ENCODE measurements at places on chromosomes 1 and 21. TPM values are rescaled to one million over a fixed set of nuclear protein-coding genes. Genes with fewer than 3 reads are reported as not detected.
A peak's percentile ranks its signal among the peaks of the same experiment; 100 is the strongest.

DNA sequence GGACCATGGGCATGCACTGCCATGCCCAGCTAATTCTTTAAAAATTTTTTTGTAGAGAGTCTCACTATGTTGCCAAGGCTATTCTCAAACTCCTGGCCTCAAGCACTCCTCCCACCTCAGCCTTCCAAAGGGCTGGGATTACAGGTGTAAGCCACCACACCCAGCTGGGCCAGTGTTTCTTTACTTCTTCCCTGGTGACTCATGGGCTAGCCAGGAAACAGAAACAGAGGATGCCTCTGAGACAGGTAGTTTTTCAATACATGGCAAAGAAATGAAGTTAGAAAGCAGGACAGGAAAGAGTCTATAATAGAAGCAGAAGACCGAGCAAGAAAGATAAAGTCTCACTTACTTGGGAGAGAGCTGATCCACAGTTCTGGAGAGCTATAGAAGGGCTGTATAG lies 7.6 kb upstream of the C1orf74 start:
- no peak for DNase-seq

GRCh38 chr1:238582816-238583215 lies 692.1 kb upstream of the ZP4 start:
- no peak for DNase-seq

DNA sequence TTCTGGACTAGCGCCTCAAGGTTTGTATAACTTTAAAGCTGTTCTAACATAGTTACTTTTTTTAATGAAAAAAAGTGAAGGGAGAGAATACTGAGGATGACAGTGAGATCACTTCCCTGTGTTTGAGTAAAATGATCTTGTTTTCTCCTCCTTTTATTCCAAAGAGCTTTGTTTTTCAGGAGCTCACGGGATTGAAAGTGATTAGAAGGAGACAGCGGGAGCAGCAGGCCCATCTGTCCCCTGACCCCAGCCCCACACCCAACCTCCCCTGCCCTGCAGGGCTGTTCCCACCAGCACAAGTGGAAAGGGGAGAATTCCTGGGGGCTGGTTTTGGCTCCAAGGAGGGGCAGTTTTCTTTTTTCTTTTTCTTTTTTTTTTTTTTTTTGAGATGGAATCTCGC lies 2.1 kb upstream of the DNMT3L start:
- DNase-seq, result no peak

Gene OLFML2B
- total RNA-seq, result 6.4 TPM

- no peak for DNase-seq
Measured at GRCh38 chr1:67677408-67677807, 7.6 kb upstream of the GADD45A start.

- no peak for DNase-seq
Measured at GRCh38 chr1:30804352-30804751, 46.8 kb upstream of the LAPTM5 start.

DNA sequence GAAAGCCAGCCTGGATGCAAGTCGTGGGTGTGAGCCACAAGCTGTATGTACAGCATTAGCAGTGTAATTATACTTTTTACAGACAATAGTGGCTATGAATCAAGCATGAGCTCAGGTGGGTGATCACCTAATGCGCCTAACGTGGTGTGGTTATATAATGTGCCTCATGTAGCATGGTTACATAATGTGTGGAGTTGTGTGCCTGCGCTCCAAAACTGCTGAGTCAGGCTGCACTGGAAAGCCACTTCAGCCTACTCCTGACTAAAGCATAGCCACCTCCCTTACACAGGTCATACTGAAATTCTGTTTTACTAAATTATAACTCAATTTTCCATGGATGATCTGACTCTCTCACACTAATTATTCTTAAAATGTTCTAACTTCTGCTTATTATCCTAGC lies 69.8 kb downstream of the KCNT2 start:
- DNase-seq, result no peak

DNA sequence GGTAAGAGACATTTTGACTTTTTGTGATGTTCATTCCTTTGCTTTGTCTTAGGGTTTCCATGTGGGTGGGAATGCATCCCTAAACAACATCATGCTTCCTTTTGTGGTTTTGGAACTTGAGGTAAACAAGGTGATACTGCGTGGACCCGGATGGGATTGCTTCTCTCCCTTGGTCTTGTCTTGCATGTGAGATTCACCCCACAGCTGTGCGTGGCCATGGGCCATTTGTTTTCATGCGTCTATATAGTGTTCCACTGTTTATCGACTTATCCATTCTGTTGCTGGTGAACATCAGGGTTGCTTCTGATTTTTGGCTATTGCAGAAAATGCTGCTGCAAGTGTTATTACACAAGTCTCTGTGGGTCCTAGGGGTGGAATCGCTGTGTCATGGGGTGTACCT lies 21.1 kb downstream of the CRYAA start:
- DNase-seq, result no peak

Gene OR2L13
- total RNA-seq, result not detected

- DNase-seq, result no peak
Measured at GRCh38 chr1:62590970-62591368, 6.4 kb upstream of the ANGPTL3 start.

Gene LCE2A
- total RNA-seq, result not detected

Gene RGS13
- 0.27 TPM for total RNA-seq

DNA sequence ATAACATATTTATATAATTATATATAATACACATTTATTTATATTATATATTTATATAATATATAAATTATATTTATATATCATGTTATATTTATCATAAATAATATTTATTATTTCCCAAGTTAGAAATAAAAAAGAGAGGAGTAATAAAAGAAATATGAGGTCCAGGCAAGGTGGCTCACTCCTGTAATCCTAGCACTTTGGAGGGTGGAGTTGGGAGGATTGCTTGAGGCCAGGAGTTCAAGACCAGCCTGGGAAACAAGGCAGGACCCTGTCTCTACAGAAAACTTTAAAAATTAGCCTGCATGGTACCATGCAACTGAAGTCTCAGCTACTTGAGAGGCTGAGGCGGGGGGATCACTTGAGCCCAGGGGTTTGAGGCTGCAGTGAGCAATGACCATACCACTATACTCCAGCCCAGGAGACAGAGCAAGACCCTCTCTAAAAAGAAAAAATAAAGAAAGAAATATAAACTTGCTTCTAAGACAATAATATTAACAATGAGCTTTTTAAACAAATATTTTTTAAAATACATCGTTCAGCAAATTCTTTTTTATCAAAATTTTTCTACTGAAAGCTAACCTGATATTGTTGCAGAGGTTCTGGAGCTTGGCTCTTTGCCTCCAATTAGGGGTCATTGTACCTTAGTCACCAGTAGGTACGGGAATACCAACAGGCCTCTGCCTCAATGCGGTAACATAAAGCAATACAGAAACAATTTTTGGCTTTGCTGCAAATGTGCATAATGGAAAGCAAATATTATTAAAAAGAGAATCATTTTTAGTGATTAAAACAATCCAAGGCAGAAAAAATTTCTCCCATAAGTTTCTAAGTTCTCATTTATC lies 290.0 kb downstream of the SETD4 start:
- no peak for DNase-seq

- no peak for DNase-seq
Measured at GRCh38 chr1:64251971-64252370, 48.5 kb downstream of the UBE2U start.

Gene HCRTR1
- not detected for total RNA-seq

DNA sequence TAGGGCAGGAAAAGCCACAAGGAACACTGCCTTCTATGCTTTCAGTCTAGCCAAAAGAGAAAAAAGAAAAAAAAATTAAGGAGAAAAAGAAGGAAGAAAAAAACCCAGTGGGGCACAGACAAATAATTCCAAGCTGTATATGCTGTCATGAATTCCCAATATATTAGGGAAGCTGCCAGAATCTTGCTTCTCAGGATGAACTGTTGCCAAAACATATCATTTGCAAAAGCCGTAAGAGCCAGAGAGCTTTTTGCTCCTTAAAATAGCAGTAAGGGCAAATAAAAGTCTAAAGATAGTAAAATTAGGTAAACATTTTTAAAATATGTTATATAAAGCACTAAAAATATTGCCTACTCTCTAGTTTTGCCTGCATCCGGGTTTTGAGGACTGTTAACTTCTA lies 52.1 kb downstream of the PGM1 start:
- DNase-seq, result no peak

Gene LCE1B
- total RNA-seq, result not detected

DNA sequence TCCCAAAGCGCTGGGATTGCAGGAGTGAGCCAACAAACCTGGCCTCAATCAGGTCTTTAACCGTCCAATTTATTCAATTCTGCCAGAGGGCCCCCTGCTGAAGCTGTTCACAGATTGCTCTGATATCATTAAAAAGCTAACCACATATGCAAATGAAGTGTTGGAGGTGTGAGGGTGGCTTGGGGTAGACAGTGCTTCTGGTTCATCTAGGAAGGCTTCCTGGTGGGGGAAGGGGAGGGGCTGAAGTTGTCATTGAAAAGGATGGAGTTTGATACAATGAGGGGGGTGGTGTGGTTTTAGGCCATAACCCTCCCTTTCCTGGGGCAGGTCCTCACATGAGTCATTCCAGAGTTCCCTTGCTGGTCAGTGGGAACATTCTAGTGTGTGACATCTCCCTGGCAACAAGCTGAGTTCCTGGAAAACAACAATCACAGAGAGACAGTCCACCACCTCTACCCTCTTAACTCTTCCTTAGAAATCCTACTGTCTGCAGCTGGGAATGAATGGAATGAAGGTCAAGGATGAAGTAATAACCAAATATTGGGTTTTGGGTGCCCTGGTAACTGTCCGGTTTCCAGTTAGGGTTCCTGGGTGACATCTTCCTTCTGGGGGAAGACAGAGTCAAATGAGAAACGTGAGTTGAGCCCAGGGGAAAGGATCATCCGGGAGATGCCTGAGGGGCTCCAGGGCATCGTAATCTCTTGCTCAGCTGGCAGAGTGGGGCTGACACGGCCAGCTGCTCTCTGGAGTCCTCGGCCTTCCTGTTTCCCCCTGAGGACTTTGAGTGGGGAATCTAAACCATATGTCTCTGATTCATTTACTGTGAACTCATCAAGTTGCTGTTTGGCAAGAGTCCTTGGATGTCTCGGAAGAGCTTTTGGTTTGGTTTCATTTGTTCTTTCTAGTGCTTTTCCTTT lies 32.2 kb downstream of the BATF3 start:
- no peak for DNase-seq

Gene SGIP1
- total RNA-seq, result 7.0 TPM

Gene COL9A2
- 1.3 TPM for total RNA-seq

DNA sequence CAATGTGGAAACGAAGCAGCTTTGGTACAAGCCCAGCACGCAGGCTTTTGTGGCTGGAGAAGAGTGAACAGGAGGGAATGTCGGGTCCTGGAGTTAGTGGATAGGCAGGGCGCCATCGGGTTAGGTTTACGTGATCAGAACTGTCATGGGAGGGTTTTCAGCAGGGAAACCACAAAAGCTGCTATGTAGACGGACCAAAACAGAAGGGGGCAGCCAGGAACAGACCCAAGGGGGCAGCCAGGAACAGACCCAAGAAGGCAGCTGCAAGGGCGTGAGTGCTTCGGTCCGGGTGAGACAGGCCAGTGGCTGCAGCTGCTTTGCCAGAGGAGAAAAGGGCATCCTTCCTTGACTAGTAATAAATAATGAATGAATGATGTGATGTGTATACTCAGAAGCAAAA lies 77.5 kb upstream of the KIF1B start:
- DNase-seq, result no peak

- DNase-seq, result no peak
Measured at GRCh38 chr1:173666646-173667045, 3.0 kb downstream of the ANKRD45 start.

GRCh38 chr1:66335859-66336640 lies 197.9 kb upstream of the SGIP1 start:
- peak; percentile 90 for DNase-seq

DNA sequence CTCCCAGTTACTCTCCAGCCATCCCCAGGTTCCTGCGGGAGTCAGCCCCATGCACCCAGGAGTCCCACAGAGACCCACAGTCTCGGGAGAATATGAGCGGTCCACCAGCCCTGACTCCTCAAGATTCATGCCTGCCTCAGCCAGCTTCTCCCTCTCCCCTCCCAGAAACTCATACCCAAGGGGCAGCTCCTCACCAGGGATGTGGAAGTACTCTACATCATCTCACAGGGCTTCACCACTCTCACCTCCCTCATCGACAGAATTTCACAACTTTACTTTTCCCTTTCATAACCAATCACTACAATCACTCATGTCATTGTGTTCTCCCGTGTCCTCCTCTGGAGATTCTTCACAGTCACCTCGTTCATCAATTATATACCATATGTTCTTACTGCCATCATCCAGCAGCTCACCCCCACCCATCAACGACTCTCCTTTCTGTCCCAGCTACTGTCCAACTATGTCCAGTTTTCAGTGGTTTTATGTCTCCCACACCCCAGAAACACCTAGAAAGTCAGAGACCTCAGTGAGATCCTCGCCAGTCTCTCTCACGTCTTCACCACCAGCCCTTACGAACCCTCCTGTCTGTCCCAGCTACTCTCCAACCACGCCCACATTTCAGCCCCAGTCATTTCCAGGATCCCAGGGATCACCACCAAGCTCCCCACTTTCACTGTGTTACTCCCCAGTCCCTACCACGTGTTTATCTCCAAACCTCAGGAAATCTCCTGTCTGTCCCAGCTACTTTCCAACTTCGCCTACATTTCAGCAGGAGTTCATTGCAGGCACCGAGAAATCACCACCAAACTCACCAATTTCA lies 1530.1 kb upstream of the TPTE start:
- no peak for DNase-seq

Gene NBPF12
- total RNA-seq, result 3.7 TPM

Gene KCNK2
- total RNA-seq, result 0.11 TPM

- no peak for DNase-seq
Measured at GRCh38 chr1:170619241-170620028, 44.5 kb upstream of the PRRX1 start.

DNA sequence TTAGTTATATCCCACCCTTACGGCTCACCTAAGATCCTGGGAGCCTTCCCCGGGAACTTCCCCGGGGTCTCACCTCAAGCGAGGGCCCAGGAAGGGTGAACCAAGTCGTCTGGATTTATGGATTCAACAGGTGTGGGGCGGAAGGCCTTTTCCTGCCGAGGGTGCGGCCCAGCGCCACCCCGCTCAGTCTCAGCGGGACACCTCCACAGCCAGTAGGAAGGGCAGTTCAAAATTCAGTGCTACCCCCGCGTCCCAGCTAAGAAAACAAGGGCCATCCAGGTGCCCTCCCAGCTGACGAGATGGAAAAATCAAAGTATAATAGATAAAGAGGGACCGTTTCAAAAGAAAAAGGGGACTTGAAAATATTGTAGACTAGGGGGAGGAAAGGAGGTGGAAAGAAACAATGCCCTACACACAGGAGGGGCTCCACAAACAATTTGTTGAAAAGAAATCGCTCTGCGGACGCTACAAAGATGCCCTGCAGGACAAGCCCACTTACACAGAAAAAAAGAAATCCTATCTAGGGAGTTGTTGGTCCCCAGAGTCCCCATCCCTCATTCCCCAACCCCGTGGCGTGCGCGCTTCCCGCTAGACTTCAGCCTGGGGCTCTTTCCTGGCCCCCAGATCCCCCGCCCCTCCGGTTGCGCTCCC lies 1.3 kb downstream of the SLC2A1 start:
- no peak for DNase-seq

DNA sequence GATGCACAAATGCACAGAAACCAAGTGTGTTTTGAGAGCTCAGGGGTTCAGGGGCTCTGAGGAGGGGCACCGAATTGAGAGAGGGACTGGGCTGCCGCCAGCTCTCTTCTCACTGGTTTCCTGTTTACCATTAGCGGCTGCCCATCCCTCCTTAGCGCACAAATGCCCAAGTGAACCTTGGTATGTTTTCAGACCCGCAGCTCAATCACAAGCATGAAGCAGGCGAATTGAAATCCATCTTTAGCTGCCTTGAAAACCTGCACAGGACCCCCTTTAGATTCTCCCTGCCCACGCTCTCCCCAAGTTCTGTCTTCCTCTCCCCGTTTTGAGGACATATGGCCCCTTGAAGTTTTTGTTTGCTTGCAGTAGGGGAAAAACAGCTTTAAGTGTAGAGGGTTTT lies 61.1 kb upstream of the ACOT11 start:
- no peak for DNase-seq

Gene DNAJC28
- total RNA-seq, result 4.6 TPM

Gene OR10Z1
- not detected for total RNA-seq

Gene YARS1
- 27.8 TPM for total RNA-seq
